ENCODE measurements at places on chromosomes 2 and 18. TPM values are rescaled to one million over a fixed set of nuclear protein-coding genes. Genes with fewer than 3 reads are reported as not detected.

The ZNF385B gene
- total RNA-seq = 2.5 TPM

The NEU2 gene
- not detected for total RNA-seq

The RMND5A gene
- 67.7 TPM for total RNA-seq

The TTLL4 gene
- total RNA-seq = 8.8 TPM
